ENCODE measurements at places on chromosomes 12 and 14.

GRCh38 chr12:102410511-102410910 is 69.9 kb downstream of the IGF1 start:
- no peak for DNase-seq

DNA sequence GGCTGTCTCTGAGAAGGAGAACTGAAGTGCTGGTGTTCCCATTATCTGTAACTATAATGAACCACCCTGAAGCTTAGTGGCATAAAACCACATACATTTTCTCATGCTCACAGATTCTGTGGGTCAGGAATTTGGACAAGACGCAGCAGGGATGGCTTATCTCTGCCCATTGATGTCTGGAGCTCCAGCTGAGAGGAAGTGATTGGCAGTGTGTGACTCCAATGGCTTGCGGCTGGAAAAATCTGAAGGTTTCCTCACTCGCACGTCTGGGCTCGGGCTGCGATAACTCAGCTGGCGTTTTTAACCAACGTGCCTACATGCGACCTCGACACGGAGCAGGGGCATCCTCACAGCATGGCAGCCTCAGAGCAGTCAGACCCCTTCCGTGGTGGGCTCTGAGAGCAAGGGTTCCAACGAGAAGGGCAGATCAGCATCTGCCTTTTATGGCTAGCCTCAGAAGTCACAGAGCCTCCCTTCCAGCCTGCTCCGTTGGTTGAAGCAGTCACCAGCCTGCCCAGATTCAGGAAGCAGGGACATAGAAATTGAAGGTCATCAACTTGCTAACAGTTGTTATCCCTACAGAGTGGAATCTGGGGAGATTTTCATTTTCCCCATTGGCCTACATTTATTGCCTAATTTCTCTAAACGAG is 143.3 kb upstream of the BCL2L14 start:
- peak; percentile 7 for DNase-seq

DNA sequence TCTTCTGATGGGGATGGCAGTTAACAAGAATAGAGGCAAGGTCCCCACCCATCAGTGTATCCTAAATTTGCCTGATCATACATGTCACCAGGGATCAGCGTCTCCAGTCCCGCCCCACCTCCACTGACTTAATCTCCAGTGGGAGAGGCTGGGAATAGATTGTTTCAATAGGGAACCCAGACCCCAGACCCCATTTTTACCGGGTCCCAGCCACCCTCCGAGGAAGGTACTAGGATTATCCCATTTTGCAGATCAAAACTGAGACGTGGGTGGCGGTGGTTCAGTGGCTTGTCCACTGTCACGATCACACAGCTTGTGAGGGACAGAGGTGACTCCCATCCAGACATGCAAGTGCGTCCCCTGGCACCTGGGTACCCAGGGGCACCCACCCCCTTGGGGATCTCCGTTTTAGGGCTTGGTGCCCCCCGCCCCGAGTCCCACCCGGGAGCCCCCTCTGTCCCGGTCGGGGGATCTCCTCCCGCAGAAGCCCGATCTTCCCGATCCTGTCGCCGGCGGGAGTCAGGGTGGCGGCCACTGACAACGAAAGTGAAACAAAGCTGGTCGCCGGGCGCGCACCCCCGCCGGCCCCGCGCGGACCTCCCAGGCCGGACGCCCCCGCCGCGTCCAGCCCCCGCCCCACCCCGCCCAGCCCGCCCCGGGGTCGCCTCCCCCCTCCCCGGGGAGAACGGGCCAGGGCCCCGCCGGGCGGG is 523 bp downstream of the WSB2 start:
- DNase-seq, result peak; percentile 55

GRCh38 chr12:64256166-64256800 is 34.2 kb upstream of the KICS2 start:
- peak; percentile 69 for DNase-seq

DNA sequence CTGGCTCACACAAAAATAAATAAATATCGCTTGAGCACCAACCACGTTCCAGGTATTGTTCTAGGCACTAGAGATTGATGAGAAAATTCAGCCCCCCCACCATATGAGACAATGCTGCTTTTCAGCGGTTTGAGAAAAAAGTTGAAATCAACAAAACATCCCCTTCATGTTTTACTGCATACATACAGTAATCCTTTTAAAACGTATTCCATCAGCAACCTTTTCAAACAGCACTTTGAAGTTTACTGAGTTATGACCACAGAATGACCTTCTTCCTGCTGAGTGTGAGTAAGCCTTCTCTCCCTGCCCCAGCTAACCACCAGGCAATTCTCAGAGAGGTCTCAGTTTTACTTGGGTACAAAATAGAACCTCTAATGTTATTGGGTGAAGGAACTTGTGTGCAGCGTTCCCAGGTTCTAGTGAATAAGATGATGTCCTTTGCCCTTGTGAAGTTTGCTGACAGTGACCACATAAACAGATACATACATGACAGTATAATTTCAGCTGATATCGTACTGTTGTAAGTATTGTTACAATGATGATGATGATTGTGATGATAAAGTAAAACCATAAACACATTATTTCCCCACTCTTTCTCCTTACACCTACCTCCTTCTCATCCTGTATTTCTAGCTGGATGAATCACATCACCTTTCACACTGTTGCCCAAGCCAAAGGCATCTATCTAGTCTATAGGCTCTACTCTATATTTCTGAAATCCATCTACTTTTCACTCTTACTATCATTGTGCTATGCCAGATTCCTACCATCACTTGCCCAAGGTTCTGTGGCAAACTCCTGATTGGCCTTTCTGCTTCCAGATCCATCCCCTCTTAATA is 124.4 kb upstream of the KRR1 start:
- DNase-seq, result peak; percentile 78

DNA sequence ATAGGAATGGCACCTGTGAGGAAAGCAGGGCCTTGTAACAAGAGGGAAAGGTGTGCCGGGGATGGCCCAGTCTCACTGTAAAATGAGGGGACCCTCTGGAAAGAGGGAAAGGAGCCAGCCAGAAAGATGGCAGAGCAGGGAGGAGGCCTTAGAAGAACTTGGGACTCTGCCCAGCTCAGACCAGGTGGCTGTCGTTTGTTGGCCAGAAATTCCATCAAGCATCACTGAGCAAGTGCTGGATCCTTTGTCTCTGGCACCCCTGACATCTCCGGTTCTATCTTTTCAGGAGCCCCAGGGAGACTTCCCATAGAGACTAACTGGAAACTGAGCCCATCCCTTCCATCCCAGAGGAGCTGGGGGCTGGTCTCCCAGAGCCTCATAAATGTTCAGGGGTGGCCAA is 43.3 kb downstream of the DEGS2 start:
- no peak for DNase-seq

DNA sequence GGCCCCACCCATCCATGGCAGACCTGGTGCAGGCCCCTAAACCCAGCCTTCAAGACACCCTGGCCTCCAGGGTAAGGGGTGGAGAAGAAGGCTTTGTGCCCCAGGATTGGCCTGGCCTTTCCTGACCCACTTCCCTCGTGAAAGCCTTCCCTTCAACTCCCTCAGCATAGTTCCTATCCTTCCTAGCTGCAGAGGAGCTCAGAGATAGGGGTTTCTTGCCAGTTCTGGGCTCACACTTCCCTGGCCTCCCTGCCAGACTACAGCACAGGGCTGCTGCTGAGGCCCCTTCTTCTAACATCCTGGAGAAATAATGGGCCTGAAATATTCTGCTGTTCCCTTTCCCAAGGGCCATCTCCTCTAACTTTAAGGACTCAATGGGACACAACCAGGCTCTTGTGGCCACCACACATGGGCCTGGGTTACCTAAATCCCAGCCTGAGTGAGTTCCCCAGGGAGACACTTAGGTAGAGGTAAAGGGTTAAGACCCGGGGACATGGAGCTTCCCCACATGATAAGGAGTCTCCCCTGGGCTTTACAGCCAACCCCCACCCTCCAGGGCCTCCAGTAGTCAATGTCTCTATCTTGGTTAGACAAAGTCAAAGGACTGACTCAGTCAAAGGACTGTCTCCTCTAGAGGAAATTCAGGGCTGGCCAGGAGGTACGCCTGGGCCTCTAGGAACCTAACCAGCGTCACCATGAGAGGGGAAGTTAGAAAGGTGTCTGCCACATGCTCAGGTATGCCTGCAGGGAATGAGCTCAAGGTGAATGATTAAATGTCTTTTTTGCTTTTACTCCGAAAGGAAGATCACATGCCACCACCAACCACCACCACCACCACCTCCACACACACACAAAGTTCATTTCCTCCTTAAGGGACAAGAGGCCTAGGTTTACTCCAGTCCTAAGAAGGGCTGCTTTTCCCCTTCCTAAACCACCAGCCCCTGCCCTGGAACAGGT is 7.1 kb downstream of the ZFP36L1 start:
- peak; percentile 46 for DNase-seq

DNA sequence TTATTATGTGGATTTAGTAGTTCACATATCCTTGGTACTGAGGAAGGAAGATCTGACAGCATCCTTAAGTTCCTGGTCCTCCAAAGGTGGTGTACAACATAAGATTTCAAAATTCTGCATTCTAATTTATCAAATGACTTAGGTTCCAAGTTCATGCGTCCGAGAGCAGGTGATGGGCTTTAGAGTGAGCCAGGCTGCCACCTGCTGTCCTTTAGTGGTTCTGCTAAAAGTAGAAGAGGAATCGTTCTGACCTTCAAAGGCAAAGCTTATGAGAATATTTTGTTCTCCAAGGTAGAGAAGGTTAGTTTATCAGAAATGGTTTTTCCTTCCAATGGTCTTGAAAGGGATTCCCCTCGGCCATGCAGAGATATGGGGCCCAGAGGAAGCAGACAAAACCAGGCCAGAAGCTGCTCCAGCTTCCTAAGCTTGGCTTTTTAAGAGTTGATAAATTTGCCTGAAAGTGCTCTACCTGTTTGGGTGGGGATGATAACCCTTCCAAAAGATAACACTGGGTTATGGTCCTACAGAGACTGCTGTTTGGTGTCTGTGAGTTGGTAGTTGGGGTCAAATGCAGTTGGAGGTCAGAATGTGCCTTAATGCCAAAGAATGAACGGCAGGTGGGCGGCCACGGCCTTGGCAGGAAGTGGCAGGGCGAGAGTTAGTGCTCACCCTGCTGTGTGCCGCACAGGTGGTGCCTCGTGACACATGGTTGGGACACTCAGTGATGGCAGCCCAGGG is 29.1 kb upstream of the LRTM2 start:
- DNase-seq, result peak; percentile 70

DNA sequence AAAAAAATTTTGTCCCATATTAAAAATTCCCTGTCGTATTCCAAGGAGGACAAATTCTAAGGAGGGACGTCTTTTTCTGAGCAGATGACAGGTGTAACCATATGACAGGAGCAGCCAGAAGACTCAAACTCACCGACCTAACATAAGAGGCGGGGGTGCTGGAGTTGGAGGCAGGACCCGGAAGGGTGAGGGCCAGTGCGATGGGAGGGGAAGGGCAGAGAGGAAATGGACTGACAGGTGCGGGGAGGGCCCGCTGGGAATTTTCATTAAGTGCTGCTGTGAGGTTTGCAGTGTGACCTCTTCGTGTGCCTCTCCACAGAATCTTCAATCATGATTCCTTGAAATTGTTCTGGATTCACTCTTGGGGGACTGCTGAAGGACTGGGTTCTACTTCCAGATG is 189.4 kb downstream of the NTF3 start:
- DNase-seq, result no peak

DNA sequence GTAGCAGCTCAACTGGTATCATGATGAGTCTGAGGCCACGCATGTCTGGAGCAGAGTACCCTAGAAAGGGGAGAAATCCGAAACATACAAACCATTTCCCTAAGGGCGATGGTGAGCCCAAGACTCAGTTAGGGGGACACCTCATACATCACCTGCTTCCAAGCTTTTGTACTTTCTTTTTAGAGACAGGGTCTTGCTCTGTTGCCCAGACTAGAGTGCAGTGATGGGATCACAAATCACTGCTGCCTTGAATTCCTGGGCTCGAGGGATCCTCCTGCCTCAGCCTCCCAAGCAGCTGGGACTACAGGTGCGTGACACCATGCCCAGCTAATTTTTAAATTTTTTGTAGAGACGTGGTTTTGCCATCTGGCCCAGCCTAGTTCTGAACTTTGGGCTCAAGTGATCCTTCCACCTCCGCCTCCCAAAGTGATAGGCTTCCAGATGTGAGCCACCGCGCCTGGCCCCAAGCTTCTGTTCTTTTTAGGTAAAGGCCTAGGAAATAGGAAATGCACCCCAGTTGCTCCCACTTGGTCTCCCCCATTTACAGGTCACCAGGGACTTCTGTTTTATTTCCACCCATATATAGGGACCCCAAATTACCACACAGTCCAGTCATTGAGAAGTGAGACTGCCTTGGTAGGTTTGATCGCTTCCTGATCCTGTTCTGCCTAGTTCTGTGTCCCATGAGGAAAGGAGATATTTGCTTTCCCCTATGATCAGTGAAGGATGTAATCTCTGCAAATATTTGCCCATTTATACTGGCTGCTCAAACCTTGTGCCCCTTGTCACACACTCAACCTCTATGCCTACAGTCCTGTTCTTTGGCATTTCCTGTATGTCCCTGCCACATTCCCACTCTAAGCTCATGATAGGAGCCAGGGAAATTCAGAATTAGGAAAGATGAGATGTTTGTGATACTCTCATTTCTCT is at the start of gene APOF:
Gene APOF (minus strand): TSS at position 728 of the 930 bp plus-strand sequence. CDS start 112 bp downstream, at position 616.
- DNase-seq, result no peak

DNA sequence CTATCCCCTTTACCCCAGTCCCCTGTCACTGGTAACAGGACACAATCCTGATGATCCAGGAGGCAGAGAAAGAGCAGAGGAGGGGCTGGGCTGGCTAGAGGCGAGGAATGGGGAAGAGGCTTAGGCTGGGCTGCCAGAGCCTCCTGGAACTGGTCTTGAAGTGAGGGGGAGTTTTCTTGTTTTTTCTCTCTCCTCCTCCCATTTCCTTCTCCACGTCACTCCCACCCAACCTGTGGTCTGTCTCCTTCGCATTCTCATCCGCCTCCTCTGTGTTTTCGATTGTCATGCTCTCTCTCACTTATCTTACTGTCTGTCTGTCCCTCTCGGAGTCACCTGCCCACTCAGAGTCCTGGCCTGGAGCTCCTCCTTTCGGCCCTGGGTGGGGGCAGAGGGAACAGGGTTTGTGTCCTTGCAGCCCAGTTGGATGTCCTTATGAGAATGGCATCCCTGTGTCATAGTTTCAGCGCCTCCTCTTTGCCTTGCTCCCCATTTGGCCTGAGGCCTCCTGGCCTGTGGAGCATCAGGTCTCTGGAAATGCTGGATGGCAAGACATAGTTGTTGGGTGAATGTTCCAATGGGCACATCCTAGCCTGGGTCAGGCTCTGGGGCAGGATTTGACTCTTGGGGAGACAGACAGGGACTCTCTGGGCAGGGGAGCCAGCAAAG is 3.4 kb upstream of the KRT80 start:
- peak; percentile 30 for DNase-seq

DNA sequence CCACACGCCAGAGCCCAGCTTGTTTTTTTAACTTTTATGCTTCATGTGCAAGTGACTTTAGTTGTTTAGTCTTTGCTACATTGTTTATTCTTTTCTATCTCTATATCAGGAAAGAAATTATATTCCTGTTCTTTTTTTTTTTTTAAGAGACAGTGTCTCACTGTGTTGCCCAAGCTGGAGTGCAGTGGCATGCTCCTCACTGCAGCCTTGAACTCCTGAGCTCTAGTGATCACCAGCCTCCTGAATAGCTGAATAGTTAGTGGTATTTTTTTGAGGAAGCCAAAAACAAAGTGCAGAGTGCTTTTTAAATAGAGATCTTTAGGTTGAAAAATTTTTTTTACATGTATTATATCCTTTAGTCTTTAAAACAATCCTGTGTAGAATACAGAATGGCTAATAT is 58.2 kb downstream of the ETNK1 start:
- no peak for DNase-seq

GRCh38 chr12:30928356-30929244 is 2.1 kb downstream of the TSPAN11 start:
- no peak for DNase-seq
